Osteoblast (primary cell): ENCODE measurements at places on chromosomes 13 and 19. TPM values are rescaled to one million over a fixed set of nuclear protein-coding genes. Genes with fewer than 3 reads are reported as not detected.

Gene IGFL3
- not detected in 2 replicates for total RNA-seq

Gene KLK1
- not detected in 2 replicates for total RNA-seq

Gene TARM1
- total RNA-seq = not detected in 2 replicates

Gene ZNF776
- 15.9 and 16.3 TPM in 2 replicates for total RNA-seq

Gene CEACAM20
- not detected in 2 replicates for total RNA-seq

GRCh38 chr13:59587971-59588716, 575.6 kb downstream of the DIAPH3 start:
- H3K36me3 ChIP-seq = no peaks in the 10 kb centered on the region
- H3K4me3 ChIP-seq = no peak overlapping the region
- H3K27me3 ChIP-seq = no peaks in the 10 kb centered on the region
- H3K4me1 ChIP-seq = no peaks in the 10 kb centered on the region
- DNase-seq = no peak

GRCh38 chr13:113426591-113426986, 26.7 kb downstream of the ADPRHL1 start:
- H3K36me3 ChIP-seq = no peaks in the 10 kb centered on the region
- peaks cover 2% of the 10 kb centered on the region for H3K4me1 ChIP-seq
- DNase-seq = no peak

Gene ZNF837
- 4.4 and 4.7 TPM in 2 replicates for total RNA-seq

Gene FFAR3
- not detected in 2 replicates for total RNA-seq

Gene FLT3
- not detected in 2 replicates for total RNA-seq

GRCh38 chr19:45769821-45770191, 754 bp upstream of the SIX5 start:
- H3K4me1 ChIP-seq = peaks cover 23% of the 10 kb centered on the region
- peak overlapping the region; percentile 69 for H3K27ac ChIP-seq
- peaks cover 31% of the 10 kb centered on the region for H3K36me3 ChIP-seq
- no peak for DNase-seq
- no peaks in the 10 kb centered on the region for H3K27me3 ChIP-seq
